Renal cortex interstitium (tissue), 15 donors: ENCODE measurements at places on chromosomes 2 and 18. TPM values are rescaled to one million over a fixed set of nuclear protein-coding genes. Genes with fewer than 3 reads are reported as not detected.

The NCKAP5 gene
- polyA plus RNA-seq = 9.2 TPM

DNA sequence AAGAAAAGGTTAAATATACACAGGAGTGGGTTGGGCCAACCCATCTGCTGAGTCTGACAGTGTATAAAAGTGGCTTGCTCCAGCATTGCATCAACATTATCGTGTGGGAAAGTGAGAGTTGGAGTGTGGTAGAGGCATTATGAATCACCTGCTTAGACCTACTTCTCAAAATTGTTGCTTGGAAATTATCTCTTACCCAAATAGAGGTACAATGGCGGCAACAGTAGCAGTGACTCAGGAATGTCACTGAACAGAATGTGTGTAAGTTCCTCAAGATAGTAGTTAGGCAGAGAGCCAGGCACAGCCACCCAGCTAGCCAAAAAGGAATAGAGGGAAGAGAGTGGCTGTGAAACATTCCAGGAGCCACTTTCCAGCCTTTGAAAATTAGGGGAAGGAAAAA, 616.0 kb downstream of the NUP35 start:
- no peak for DNase-seq

DNA sequence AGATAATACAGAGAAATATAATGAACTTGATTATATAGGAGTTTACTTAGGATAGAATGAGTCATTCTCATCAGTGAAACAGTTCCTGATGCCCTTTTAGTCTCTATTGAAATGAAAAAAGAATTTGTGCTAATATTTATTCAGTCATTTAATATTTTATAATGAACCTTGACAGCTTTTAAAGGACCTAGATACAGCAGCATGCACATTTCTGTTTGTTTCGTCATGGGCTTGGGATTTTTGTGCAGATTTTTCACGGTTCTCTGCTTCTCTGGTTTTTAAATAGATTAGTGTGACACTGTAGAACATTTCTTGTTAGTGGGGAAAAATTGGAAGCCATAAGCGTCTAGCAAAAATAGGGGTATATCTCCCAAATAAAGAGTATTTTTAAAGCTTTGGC, 60.7 kb downstream of the NABP1 start:
- no peak for DNase-seq

DNA sequence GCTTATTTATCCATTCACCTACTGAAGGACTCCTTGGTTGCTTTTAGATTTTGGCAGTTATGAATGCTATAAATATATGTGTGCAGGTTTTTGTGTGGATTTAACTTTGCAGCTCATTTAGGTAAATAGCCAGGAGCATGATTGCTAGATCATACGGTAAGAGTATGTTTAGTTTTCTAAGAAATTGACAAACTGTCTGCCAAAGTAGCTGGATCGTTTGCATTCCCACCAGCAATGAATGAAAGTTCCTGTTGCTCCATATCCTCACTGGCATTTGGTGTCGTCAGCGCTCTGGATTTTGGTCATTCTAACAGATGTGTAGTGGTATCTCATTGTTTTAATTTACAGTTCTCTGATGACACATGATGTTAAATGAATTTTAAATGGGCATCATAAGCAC, 8.7 kb upstream of the DIPK1C start:
- DNase-seq = no peak

GRCh38 chr2:56483081-56483480, 299.3 kb downstream of the CCDC85A start:
- DNase-seq = no peak
